ENCODE measurements at places on chromosomes 16 and 17.

- no peak for DNase-seq
- H3K4me3 ChIP-seq = no peak overlapping the region
- H3K36me3 ChIP-seq = no peaks in the 10 kb centered on the region
Observed at GRCh38 chr16:70586731-70587130, 59.6 kb upstream of the IL34 start.

GRCh38 chr16:9650284-9650683 lies 531.9 kb downstream of the GRIN2A start:
- DNase-seq = no peak
- no peaks in the 10 kb centered on the region for H3K27me3 ChIP-seq
- H3K36me3 ChIP-seq = no peaks in the 10 kb centered on the region
- no peak overlapping the region for H3K4me3 ChIP-seq

DNA sequence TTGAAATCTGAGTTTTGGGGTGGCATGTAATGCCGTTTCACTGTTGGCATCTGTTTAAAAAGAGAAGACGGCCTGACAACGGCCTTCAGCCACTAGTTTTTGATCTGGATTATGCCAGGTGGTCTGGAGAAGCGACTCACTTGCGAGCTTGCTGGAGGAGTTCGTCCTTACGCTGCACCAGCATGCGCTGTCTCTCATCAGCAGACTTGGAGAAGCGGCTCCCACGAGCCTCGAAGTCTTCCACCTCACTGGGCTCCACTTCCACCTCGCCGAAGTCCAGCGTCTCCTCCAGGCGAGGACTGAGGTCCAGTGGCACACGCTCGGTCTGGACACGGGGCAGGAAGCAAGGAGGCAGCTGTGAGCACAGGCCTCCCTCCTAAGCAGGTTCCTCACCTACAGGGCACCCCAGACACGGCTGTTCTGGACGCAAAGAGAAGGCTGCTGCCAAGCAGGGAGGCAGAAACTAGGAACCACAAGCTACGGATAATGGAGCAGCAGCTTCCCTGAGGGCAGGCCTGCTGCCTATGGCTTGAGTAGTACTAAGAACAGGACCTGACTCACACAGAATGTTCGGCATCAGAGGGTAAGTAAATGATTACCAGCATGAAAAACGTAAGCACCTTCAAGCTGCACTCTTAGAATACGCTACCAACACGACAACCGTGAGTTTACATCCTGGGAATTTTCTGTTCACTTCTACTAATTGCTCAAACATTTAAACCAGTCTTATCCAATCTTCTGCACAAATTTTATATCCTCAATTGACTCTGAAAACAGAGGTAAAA lies 61.4 kb downstream of the AMFR start:
- no peaks in the 10 kb centered on the region for H3K27me3 ChIP-seq
- H3K4me1 ChIP-seq = peaks cover 5% of the 10 kb centered on the region
- no peak overlapping the region for H3K27ac ChIP-seq
- no peak for DNase-seq
- peaks cover 56% of the 10 kb centered on the region for H3K36me3 ChIP-seq

- peaks cover 7% of the 10 kb centered on the region for H3K4me1 ChIP-seq
- no peaks in the 10 kb centered on the region for H3K27me3 ChIP-seq
- H3K4me3 ChIP-seq = no peak overlapping the region
- H3K27ac ChIP-seq = no peak overlapping the region
- DNase-seq = no peak
Observed at GRCh38 chr17:56896968-56897359, 16.9 kb downstream of the TRIM25 start.

DNA sequence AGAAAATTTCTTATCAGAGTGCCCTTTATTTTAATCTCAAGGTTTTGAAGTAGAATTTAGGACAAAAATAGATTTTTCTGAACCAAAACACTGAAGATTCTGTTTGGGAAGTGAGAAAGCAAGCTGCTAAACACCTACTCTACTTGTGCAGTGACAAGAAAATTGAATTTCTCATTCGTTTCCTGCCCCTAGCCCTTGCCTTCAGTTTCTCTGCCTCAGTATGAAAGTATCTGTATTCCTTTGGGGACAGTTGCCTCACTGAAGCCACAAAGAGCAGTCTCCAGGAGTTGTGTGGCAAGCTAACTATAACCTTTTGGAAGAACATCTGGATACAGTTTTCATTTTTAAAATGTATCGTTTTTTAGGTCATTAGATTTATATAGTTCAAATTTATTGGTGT lies 19.7 kb downstream of the MOSMO start:
- no peak for DNase-seq
- H3K27me3 ChIP-seq = no peaks in the 10 kb centered on the region
- no peak overlapping the region for H3K4me3 ChIP-seq
- no peak overlapping the region for H3K27ac ChIP-seq

GRCh38 chr17:6712058-6712853 lies 913 bp downstream of the SLC13A5 start:
- no peaks in the 10 kb centered on the region for H3K36me3 ChIP-seq
- no peak overlapping the region for H3K27ac ChIP-seq
- DNase-seq = no peak
- H3K4me1 ChIP-seq = peaks cover 2% of the 10 kb centered on the region
- H3K4me3 ChIP-seq = no peak overlapping the region

DNA sequence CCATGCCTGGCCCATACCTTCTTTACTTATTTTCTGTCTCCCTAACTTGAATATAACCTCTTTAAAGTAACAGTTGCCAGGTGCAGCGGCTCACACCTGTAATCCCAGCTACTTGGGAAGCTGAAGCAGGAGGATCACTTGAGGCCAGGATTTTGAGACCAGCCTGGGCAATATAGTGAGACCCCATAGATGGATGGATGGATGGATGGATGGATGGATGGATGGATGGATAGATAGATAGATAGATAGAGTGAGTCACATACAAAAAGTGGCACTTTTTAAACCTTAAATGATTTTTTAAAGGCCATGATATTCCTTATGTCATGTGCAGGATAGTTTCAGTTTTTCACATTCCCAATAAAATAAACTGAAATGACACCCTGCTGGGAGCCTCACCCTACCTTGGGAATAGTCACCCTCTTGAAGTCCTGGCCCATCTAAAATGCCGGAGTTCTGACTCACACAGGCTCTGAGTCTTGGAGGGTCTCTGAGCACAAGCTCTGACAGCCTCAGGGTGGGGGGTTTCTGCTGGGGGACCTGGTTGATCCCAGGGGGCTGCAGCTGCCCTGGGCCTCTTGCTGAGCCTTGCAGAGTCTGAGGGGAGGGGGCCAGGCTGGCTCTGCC lies 26.2 kb downstream of the CPNE2 start:
- H3K36me3 ChIP-seq = no peaks in the 10 kb centered on the region
- DNase-seq = no peak
- H3K27me3 ChIP-seq = no peaks in the 10 kb centered on the region
- no peak overlapping the region for H3K27ac ChIP-seq

DNA sequence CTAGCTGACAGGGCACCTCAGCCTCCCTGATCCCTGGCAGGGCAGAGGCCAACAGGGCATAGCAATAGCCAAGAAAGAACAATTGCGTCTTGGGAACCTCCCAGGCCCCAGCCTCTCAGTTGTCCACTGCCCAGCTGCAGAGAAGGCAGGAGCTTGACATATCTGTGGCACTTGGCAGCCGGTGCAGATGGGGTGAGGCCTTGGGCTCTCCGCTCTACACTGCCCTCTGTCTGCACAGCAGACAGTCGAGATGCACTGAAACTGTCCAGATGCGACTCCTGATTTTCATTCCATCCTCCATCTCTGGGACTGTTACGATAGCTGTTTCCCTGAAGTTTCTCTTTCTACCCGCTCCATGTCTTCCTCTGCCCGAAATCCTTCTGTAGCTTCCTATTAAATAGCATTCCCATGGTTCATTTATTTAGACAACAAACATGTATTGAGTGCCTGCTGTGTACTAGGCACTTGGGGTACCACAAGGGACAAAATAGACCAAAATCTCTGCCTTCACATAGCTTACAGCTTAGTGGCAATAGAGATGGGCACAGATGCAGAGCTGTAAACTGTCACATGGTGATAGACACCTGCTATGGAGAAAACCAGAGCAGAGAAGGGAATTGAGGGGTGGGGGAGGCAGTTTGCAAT lies 3.3 kb downstream of the POLR3E start:
- H3K4me1 ChIP-seq = peaks cover 26% of the 10 kb centered on the region
- peak overlapping the region; percentile 24 for H3K27ac ChIP-seq
- no peaks in the 10 kb centered on the region for H3K27me3 ChIP-seq
- peak overlapping the region; percentile 9 for H3K4me3 ChIP-seq

DNA sequence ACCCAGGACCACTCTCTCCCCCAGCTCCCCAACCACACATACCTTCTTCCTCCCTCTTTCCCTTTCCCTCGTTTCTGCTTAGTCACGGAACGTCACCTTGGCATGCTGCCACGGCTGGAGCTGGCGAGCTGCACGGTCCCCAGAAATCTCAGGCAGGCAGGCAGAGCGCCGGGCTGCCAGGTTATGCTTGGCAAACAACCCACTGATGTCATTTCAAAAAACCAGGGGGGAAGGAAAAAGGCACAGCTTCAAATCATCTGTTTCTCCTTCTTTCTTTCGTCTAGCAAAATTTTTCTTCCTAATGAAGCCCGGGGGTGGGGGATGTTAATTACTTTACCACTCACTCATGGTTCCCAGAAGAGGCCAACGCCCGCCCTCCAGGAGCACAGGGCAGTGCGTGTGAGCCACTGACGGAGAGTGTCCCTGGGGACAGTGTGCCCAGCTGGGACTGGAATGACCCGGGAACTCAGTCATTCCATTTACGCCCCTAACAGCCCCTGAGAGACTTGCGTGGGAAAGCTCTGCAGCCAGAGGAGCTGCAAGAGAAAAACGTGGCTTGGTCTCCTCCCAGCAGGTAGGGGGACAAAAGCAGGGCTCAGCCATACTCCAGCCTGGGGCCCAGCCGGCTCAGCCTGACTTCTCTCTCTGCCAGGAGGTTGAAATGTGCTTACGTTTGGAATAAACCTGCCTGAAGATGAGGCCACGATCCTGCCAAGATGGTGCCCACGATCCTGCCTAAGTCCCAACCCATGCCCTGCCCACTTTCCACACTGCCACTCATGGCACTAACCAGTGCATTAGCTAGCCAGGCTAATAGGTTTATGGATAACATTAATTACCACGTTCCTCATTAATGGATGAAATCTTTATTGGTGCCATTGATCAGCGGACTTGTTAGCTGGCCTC lies 198.9 kb downstream of the ZFHX3 start:
- peaks cover 12% of the 10 kb centered on the region for H3K27me3 ChIP-seq
- no peaks in the 10 kb centered on the region for H3K36me3 ChIP-seq
- no peak overlapping the region for H3K27ac ChIP-seq
- no peak overlapping the region for H3K4me3 ChIP-seq

GRCh38 chr17:34254651-34255380 lies at the start of gene CCL2:
Gene CCL2, plus strand, starts transcription at chr17:34255285. Its CDS starts 65 bp downstream, at chr17:34255350.
- peaks cover 4% of the 10 kb centered on the region for H3K4me1 ChIP-seq
- DNase-seq = no peak
- H3K4me3 ChIP-seq = no peak within 1 kb of the TSS
- H3K36me3 ChIP-seq = no peaks in the 10 kb centered on the region
- H3K27ac ChIP-seq = no peak within 1 kb of the TSS
- H3K27me3 ChIP-seq = peaks cover 50% of the 10 kb centered on the region

DNA sequence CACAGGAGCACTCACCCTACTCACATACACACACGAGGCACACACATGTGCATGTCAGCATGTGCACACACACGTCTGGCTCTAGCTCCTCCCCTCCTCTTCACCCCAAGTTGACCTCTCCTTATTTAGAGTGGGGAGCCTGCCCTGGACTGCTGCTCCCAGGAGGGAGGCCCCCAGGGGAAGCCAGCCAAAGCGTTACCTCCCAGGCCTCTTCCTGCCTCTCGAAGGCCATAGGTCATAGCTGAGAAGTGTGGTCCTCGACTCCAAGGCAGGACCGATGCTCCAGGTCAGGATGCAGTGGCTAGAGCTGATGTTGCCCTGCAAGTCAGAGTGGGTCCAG lies 18.8 kb downstream of the POLR3K start:
- H3K4me1 ChIP-seq = peaks cover 11% of the 10 kb centered on the region
- H3K36me3 ChIP-seq = peaks cover 19% of the 10 kb centered on the region
- DNase-seq = no peak
- no peaks in the 10 kb centered on the region for H3K27me3 ChIP-seq
- no peak overlapping the region for H3K4me3 ChIP-seq
- H3K27ac ChIP-seq = no peak overlapping the region

DNA sequence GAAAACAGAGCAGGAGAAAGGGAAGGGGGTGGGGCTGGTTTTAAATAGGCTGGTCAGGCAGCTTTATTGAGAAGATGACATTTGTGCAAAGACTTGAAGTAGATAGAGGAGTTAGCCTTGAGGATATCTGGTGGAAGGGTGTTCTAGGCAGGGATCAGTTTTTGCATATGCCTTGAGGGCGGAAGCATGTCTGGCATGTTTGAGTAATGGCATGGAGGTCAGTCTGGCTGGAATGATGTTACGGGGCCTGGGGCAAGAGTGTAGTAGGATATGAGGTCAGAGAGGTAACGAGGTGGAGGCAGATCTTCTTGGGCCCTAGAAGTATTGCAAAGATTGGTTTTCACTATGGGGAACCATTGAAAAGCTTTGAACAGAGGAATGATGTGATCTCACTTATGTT lies 4.8 kb downstream of the RABEP1 start:
- DNase-seq = no peak
- no peak overlapping the region for H3K27ac ChIP-seq
- peaks cover 29% of the 10 kb centered on the region for H3K4me1 ChIP-seq
- no peak overlapping the region for H3K4me3 ChIP-seq
- no peaks in the 10 kb centered on the region for H3K27me3 ChIP-seq

All from activated T-helper 2 cell treated with anti-CD3 and anti-CD28 coated beads, Interferon-gamma antibody, Interleukin-2, Interleukin-4, amounts not matched to agents 10 μg/mL and 5 μg/mL and 100 μg/mL, durations not matched to agents 14 hours and 24 hours and 36 hours (primary cell).